ENCODE measurements at places on chromosomes 2 and 18. TPM values are rescaled to one million over a fixed set of nuclear protein-coding genes. Genes with fewer than 3 reads are reported as not detected.

GRCh38 chr2:187917535-187917934 is 363.3 kb upstream of the TFPI start:
- H3K4me3 ChIP-seq: no peak overlapping the region
- H3K27me3 ChIP-seq: no peaks in the 10 kb centered on the region
- no peak for DNase-seq
- no peaks in the 10 kb centered on the region for H3K4me1 ChIP-seq
- H3K36me3 ChIP-seq: no peaks in the 10 kb centered on the region

DNA sequence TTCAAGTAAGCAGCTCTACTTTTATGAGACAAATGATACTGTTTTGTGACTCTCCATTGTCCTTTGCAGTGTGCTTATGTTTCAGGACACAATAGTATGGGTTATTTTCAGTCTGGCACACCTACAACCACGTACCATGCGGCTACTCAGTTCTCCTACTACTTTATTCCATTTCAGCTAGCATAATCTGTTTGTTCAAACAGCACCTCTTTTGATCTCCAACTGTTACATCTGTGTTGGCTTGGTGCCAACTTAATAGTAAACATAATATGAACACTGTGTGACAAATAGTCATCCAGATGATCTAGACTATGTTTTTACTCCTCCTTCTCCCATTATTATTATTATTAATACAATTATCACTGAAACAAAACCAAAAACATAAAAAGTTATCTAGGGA is 40.5 kb downstream of the MYO3B start:
- H3K27ac ChIP-seq: no peak overlapping the region
- peaks cover 19% of the 10 kb centered on the region for H3K4me1 ChIP-seq
- no peaks in the 10 kb centered on the region for H3K36me3 ChIP-seq
- H3K4me3 ChIP-seq: no peak overlapping the region
- no peak for DNase-seq
- no peaks in the 10 kb centered on the region for H3K27me3 ChIP-seq

DNA sequence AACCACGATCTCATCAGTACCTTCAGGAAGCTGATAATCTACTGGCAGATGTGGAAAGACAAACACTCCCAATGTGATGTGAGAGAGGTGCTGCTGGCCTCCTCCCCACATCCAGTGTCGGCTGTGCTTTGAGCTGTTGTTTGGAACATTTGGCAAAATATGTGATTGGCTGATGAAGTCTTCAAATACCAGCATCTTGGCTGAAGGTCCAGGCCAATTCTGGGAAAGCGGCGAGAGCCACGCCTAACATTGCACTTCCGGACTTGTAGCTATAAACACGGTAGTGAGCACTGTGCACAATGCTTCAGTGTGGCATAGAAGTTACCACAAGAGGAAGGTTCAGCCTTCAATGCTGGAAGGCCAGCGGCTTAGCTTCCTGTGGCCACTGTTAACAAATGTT is 198.8 kb downstream of the DCDC2C start:
- H3K36me3 ChIP-seq: no peaks in the 10 kb centered on the region
- H3K4me3 ChIP-seq: no peak overlapping the region

The PRSS56 gene
- total RNA-seq: not detected

- H3K4me1 ChIP-seq: peaks cover 19% of the 10 kb centered on the region
- H3K27ac ChIP-seq: no peak overlapping the region
- peaks cover 16% of the 10 kb centered on the region for H3K27me3 ChIP-seq
- peak; percentile 77 for DNase-seq
Observed at GRCh38 chr18:76619621-76620315, 124.7 kb upstream of the ZNF516 start.

The GNAL gene
- 18.2 TPM for total RNA-seq

The ACMSD gene
- not detected for total RNA-seq

DNA sequence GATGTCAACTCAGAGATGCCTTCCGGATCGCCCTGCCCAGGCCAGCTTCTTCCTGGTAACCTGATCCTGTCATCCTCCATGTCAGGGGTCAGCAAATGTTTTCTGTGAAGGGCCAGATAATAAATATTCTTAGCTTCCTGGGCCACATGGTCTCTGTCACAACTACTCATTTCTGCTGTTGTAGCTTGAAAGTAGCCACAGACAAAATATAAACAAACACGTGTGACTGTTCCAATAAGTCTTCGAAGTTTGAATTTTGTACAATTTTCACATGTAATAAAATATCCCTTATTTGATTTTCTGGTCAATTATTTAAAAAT is 35.8 kb downstream of the ANXA4 start:
- peak overlapping the region; percentile 74 for H3K27ac ChIP-seq
- no peak overlapping the region for H3K4me3 ChIP-seq
- no peaks in the 10 kb centered on the region for H3K36me3 ChIP-seq
- peaks cover 10% of the 10 kb centered on the region for H3K4me1 ChIP-seq
- no peak for DNase-seq

- no peak for DNase-seq
- no peaks in the 10 kb centered on the region for H3K4me1 ChIP-seq
- H3K27me3 ChIP-seq: no peaks in the 10 kb centered on the region
- H3K4me3 ChIP-seq: no peak overlapping the region
Observed at GRCh38 chr2:9124231-9124741, 82.3 kb upstream of the ASAP2 start.

DNA sequence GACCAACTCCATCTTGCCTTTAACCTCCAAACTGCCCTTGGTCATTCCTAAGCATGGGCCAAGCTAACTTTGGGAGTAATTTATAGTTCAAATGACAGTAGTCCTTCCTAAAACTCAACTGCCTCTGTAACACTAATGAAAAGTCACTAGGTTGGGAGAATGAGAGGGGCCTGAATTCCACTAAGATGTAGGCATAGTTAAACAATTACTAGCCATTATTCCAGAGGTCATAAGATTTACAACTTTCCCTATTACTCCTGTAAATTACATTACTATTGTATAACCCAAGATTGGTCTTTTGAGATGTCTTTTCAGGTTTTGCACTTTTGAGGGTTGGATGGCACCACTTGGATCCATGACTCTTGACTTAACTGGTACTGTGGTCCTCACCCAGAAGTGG is 94.6 kb downstream of the SPP2 start:
- no peaks in the 10 kb centered on the region for H3K4me1 ChIP-seq
- no peak overlapping the region for H3K4me3 ChIP-seq
- no peaks in the 10 kb centered on the region for H3K36me3 ChIP-seq
- no peaks in the 10 kb centered on the region for H3K27me3 ChIP-seq
- DNase-seq: no peak
- H3K27ac ChIP-seq: no peak overlapping the region

GRCh38 chr2:129806990-129807389 is 172.5 kb upstream of the RAB6C start:
- H3K36me3 ChIP-seq: no peaks in the 10 kb centered on the region
- no peak overlapping the region for H3K27ac ChIP-seq
- no peak overlapping the region for H3K4me3 ChIP-seq
- peaks cover 10% of the 10 kb centered on the region for H3K4me1 ChIP-seq

DNA sequence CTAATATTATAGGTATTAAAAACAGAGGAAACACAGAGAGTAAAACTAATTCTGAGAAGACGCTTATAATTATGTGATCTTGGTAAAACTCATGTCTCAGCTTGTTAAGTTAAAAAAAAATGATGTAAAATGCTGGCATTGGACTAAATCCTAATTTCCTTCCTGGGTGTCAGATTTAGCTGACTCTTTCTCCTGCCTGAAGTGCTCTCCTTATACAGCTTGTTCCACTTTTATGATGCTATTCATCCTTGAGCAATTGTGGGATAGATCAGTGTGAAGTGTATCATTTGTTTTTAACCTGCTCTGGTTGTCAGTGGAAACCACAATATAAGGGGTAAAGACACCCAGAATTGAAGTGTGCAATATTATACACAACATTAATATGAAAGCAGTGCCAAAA is 84.9 kb downstream of the EFEMP1 start:
- no peaks in the 10 kb centered on the region for H3K36me3 ChIP-seq
- H3K27ac ChIP-seq: no peak overlapping the region
- H3K4me3 ChIP-seq: no peak overlapping the region
- no peaks in the 10 kb centered on the region for H3K27me3 ChIP-seq

The NEU2 gene
- not detected for total RNA-seq

Measured in H1 (cell line).